ENCODE measurements at places on chromosomes 2 and 18.

GRCh38 chr2:163757814-163758213 is 22.0 kb upstream of the FIGN start:
- no peak for DNase-seq

- no peak for DNase-seq
Observed at GRCh38 chr2:47249157-47249900, 94.2 kb upstream of the STPG4 start.

DNA sequence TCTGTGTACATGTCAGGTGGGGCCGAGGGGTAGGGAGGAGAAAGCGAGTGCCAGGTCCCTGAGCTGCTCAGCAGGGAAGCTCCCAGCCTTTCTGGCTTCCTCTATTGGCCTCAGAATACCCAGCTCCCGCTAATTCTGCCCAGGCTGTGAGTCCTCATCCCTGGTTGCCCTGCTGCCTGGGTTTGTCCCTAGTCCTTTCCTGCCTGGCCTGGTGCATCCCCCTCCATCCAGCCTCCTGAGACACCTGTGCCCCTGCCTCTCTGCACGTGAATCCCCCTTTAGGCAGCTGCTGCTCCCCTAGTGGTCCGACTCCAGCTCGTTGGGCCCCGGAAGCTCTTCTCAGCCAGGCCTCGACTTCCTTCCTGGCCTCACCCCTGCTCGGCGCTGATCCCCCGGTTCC is 54.6 kb downstream of the INHBB start:
- DNase-seq: no peak

DNA sequence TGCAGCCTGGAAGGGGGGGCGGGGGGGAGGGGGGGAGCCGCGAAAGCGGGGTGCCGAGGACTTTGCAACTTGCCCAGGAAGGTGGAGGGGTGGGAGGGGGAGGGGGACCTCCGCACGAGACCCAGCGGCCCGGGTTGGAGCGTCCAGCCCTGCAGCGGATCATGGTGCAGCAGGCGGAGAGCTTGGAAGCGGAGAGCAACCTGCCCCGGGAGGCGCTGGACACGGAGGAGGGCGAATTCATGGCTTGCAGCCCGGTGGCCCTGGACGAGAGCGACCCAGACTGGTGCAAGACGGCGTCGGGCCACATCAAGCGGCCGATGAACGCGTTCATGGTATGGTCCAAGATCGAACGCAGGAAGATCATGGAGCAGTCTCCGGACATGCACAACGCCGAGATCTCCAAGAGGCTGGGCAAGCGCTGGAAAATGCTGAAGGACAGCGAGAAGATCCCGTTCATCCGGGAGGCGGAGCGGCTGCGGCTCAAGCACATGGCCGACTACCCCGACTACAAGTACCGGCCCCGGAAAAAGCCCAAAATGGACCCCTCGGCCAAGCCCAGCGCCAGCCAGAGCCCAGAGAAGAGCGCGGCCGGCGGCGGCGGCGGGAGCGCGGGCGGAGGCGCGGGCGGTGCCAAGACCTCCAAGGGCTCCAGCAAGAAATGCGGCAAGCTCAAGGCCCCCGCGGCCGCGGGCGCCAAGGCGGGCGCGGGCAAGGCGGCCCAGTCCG is 540 bp downstream of the SOX11 start:
- peak; percentile 7 for DNase-seq

GRCh38 chr18:6374340-6374739 is 40.4 kb downstream of the L3MBTL4 start:
- DNase-seq: no peak

DNA sequence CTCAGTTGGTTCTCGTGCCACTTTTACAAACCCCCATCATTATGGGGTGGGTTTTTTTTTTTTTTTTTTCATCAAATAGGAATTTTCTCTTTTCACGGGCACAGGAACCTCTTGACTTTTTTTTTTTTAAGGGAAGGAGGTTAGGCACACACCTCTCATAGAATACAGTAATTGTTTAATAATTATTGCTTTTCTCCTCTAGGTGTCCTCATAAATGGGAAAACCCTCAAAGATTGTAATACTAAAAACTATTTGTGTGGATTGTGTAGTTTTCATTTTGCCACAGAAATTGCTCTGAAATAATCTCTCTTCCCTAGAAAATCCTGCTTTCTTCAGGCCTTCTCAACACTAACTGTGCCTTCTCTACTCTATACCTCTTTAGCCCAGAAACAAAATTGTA is 147.3 kb downstream of the GREB1L start:
- DNase-seq: no peak

DNA sequence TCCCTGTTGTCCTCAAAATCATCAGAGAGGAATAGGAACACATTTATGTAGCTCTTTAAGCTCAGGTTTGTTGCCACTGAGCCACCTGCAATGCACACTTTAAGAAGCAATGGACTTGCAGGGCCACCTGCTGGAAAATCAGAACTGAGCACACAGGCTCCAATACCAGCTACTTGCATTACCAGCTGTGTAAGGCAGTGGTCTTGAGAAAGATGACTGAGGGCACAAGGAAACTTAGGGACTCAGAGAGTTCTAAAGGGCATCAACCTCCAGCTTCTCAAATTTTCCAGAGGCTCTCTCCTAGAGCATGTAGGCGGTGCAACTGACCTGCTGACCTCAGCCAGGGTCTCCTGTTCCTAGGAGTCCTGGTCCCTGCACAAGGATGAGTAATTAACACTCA is 2.5 kb upstream of the CNDP2 start:
- peak; percentile 84 for DNase-seq

- DNase-seq: no peak
Observed at GRCh38 chr2:148531235-148531634, 113.3 kb upstream of the EPC2 start.

GRCh38 chr18:76475450-76476194 is 19.4 kb downstream of the ZNF516 start:
- no peak for DNase-seq

DNA sequence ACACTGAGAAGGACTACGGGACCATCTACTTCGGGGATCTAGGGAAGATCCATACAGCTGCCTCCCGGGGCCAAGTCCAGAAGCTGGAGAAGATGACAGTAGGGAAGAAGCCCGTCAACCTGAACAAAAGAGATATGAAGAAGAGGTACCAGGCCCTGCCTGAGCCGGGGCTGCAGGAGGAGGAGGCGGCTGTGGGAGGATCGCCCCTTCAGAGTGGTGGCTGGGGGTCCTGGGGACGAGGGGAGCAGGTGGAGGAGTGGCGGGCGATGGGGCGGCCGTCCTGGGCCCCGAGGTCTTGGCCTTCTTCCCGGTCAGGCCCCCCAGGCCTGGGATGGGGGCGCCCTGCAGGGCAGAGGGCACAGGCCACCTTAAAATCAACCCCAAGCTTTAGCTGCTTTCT is 524 bp downstream of the ANKRD30B start:
- no peak for DNase-seq

DNA sequence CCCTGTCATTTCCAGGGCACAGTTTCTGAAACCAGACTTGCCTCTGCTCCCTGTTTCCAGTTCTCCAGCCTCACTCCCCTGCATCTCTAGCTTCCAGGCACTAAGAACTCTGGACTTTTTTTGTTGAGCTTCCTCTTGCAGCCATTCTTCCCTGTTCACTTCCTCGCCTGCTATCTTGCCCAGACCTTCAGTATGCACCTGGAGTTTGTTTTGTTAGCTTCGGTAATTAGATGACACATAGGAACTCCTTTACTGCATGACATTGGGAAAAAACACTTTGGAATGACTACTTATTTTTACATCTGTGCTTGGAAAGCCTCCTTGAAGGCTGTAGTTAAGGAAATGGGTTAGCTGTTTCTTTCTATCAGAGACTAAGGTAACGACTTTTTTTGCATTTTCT is 35.2 kb downstream of the OTOF start:
- no peak for DNase-seq

DNA sequence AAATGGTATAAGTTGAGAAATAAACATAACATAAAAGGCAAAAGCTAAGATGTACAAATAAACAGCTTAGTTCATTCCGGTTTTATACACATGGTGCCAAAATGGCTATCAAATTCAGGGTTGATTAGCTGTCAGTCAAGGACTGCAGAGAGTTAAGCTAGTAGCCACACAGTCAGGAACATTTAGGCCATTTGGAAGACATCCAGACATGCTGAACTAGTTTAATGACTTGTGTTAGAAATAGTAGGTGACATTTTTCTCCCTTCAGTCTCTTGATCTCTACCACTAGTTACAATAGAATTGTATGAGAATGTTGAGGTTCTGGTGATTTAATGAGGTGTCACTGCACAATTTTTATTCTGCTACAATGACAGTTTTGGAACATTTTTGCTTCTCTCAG is 394.4 kb upstream of the SPHKAP start:
- DNase-seq: no peak

DNA sequence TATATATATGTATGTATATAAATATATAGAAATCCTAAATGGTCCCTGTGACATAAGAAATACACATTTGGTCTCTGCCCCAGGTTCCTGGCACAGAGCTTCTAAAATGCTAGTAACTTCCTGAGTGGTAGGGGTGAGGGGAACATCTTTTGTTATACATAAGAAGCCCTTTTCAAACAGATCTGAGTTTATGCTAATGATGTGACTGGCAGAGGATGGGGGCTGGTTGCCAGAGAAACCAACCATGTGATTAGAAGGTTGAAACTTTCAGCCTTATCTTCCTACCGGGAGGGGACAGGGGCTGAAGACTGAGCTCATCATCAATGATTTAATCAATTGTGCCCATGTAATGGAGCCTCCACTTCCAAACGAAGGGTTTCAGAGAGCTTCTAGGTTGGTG is 16.3 kb downstream of the MFSD2B start:
- no peak for DNase-seq

DNA sequence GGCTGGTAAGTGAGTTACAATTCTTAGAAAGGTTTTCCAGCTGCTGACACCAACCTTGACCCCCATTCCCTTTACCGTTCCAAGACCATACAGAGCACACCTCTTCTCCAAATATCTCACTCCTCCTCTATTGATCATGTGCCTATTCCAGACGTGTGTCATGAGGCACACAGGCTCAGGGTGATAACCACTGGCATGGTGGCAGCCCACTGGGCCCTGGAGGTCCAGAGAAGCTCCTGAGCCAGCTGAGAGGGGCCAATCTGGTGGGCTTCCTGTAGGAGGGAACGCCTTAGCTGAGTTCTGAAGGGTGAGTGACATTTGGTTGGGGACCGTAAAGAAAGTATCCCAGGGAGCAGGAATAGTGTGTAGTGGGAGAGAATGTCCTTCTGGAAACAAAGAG is 28.3 kb downstream of the ZAP70 start:
- no peak for DNase-seq

DNA sequence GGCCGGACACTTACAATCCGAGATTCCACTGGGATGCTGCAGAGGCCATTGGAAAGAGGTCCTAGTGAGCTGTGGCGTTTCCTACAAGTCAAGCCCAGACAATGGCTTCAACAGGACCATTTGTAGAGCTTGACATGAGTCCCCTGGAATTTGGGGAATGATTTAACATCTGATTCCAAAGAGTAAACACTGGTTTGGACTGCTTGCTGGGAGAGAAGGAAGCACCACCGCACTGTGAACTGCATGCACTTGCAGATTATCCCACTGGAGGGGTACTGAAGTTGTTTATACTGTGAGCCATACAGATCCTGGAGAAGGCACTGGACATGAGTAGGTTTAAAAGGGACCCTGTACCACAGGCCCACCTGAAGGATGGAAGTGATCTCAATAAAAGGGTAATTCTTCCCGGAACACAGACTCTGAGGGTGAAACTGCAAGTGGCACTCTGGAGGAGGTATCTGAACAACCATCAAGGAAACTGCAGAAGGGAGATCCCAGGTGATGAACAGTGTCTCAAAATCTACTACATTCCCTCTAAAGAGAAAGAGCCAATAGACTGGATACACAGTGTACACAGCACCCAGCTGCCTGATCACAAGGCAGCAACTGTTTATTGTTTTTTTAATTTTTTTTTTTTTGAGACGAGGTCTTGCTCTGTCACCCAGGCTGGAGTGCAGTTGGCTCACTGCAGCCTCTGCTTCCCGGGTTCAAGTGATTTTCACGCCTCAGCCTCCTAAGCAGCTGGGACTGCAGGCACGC is 4.3 kb upstream of the RAB6C start:
- DNase-seq: no peak

DNA sequence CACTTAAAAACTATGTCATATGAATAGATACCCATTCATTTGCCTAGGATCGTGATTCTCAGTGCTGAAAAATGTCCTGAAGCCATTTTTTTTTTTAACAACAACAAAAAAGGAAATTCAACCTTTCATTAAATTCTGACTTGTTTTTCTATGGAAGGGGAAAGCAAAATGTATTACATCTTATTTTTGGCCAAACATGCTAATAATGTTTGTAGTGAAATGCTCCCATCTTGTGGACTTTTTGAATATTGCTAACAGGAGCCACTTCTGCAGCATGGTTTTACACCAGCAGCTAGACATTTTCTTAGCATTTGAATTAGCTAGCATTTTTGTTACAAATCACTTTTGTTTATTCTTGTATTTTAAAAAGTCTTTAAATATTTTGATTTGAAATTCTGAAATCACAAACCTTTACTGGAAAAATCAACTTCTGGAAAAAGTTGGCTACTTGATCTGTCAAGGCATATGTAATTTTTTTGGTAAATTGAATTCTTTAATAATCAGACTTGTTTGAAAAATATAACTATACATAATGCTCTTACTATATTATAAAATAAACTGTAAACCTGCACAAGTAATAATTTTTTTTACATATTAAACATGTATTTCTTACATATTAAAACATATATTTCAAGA is 75.8 kb downstream of the KIDINS220 start:
- peak; percentile 64 for DNase-seq

- peak; percentile 7 for DNase-seq
Observed at GRCh38 chr2:37506407-37507050, 162.1 kb downstream of the QPCT start.

GRCh38 chr2:100105678-100106054 is 36.7 kb downstream of the AFF3 start:
- DNase-seq: no peak

- DNase-seq: no peak
Observed at GRCh38 chr18:57148263-57148662, 1.4 kb downstream of the BOD1L2 start.

- DNase-seq: no peak
Observed at GRCh38 chr2:165149439-165149838, 54.4 kb downstream of the SCN3A start.

- peak; percentile 61 for DNase-seq
Observed at GRCh38 chr2:25528173-25528572, 145.2 kb downstream of the DTNB start.

Data from fibroblast of pulmonary artery (primary cell).